Fibroblast of skin of left biceps (primary cell): ENCODE measurements at places on chromosomes 7 and 10.

- DNase-seq, result no peak
Measured at GRCh38 chr7:371119-371778, 81.3 kb downstream of the FOXL3 start.

DNA sequence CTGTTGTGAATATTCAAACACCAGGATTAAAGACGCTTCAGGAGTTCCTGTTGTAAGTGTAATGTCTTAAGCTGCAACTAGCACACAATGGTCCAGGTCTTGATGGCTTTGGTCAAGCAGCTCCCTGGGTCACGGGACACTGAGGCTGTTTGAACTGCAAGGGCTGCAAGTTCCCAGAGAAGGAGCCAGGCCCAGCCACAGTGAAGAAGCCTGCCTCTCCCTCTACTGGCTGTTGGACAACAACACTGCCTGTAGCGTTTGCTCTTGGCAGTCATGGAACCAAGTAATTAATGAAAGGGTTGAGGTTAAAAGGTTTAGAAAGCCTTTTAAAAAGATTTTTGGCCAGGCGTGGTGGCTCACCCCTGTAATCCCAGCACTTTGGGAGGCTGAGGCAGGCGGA, 31.9 kb upstream of the GUSB start:
- DNase-seq, result no peak

- DNase-seq, result no peak
Measured at GRCh38 chr7:157477550-157478212, 140.9 kb downstream of the DNAJB6 start.

GRCh38 chr7:92244808-92245486, 767 bp downstream of the KRIT1 start:
- DNase-seq, result no peak
